T-helper 2 cell (primary cell): ENCODE measurements at places on chromosomes 6 and 20.

GRCh38 chr6:130890521-130890971 lies 63.3 kb downstream of the SMLR1 start:
- DNase-seq: no peak

GRCh38 chr20:48733296-48733790 lies 94.5 kb downstream of the PREX1 start:
- DNase-seq: no peak

DNA sequence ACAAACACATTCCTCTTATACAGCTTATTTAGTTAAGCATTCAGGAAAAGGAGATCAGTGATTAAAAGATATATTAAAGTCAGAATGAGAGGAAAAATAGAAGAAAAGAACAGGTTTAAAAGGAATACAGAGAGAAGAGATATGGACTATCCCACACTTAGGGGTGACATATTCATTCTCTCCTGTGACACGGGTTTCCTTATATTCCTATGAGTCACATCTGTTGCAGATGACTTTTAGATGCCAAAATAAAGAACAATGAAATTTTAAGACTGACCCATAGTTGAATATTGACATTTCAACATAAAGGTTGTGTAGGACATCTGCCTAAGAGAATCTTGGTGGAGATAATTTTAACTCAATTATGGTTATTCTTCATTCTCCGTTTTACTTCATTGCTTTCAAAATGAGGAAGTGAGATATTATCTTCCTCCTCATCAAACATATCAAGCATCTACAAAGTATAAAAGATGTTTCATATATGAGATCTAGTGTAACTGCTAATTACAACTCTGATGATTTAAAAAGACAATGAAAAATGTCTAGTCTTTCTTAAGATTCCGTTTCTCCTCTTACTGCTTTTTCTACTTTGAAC lies 1336.7 kb upstream of the CITED2 start:
- DNase-seq: no peak

DNA sequence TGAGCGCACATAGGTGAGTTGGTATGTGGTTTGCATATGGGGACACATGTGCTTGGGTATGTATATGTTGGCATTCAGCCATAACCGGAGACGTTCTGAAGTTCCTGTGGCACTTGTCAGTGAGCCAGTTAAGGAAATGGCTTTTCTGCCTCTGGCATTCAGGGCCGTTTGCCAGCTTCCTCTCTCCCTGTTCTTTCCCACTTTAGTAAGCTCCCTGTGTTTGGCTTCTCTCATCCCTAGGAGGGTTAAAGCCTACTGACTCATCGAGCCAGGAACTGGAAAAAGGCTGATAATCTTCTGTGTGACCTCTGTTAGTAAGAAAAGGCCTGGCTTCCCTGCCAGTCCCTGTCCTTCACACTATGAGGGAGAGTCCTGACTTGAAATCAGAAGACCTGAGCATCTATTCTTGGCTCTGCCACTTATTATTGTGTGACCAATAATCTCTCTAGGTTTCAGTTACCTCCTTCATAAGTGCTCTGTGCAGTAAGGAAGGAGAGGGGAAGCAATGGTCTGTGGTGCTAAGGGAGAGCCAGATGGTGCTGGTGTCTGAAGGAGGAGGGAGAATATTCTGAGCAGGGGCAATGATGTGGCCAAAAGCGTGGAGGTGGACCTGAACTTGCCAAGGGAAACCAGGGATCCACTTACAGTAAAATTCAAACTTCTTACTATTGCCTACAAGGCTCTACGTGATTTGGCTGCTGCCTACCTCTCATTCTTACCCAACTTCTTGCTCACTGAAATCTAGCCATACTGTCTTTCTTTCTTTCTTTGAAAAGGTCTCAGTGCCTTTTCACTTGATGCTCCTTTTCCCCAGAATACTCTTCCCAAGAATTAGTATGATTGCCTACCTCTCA lies 31.4 kb downstream of the ACSS2 start:
- no peak for DNase-seq

DNA sequence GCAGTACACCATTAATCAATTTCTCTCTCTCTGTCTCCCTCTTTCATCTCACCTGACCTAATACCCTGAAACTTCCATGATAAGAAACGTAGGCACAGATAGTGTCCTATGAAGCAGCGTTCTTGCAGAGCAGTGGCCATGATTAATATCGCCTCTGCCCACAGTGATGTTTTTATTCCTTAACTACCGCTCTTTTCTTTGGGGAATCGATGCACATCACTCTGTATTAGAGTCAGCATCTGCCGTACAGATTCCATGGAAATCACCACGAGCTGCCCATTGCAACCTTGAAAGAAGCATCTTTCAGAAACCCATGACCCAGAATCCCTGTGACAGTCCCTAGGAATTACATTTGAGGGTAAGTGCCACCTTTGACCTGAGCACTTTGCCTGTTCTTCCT lies 152.0 kb upstream of the ECI2 start:
- DNase-seq: no peak

- DNase-seq: no peak
These were observed 202.5 kb upstream of the ASCC3 start for GRCh38 chr6:101083533-101084175.

DNA sequence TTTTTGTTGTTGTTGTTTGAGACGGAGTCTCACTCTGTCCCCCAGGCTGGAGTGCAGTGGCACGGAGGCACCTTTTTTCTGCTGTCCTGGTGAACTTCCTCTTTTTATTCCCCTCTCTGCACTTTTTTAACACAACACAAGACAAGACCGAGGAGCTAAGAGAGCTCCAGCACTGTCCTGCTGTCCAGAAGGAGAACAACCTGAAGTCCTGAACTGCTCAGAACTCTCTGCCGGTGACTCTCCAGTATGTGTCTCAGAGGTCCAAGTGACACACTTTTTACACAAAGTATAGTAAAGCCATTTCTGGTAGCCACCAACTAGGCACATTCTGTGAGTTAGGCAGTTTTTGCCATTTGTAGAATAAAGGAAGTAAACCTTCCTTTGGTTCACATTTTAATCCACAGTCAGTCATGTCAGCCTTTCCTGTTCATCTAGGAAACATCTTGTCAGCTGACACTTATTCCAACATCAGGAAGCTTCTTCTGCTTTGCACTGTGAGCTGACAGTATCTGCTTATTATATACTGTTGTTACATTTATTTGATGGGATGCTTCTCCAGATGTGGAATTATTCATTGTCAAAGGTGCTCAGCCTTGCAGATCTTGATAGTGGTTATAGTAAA lies 28.1 kb upstream of the TXNDC5 start:
- no peak for DNase-seq

- no peak for DNase-seq
These were observed 51.7 kb downstream of the UQCC1 start for GRCh38 chr20:35360033-35360432.

- DNase-seq: no peak
These were observed 25.4 kb downstream of the ANKEF1 start for GRCh38 chr20:10060226-10060625.

DNA sequence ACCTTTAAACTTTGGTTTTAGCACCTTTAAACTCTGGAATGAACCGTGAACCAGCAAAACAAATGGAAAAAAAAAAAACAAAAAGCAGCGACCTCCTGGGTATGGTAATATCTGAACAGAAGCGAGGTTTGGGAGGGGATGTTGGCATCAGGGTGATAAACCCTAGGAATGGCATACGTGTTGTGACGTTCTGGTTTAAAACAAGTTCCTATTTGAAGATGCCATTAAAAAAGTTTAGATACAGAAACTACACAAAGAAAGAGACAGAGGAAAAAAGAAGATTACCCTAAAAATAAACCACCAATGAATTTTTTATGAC lies 60.4 kb downstream of the ATXN1 start:
- no peak for DNase-seq

DNA sequence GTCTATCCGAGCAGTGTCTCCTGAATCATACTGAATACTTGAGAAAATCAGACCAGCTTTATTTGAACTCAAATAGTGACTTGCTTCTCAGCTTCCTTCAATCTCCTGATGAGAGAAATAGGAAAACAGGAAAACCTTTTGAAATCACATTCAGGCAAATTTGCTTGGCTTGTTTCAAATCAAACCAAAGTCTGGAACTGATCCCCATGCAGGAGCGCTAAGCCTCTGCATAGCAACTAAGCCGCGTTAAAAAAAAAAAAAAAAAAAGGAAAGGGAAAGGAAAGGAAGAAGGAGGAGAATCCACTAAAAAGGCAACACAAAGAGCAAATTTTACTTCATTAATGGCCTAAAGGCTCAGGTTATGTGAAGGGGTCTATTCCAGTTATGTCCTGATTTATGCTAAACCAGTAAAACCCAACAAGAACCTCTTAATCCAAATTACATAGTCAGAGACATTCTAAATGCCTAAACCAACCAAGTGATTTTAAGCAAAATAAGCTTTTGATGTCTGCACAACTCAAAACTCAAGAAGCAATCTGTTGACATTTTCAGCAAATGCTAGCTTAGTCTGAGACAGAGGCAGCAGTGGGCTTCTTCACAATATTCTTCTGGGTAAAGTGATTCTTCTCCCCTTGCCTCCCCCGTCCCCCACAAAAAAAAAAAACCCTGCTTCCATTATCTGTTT lies 112.5 kb downstream of the SOBP start:
- no peak for DNase-seq

GRCh38 chr6:95087394-95088097 lies 489.8 kb upstream of the MANEA start:
- no peak for DNase-seq

GRCh38 chr6:97123112-97123511 lies 159.9 kb downstream of the MMS22L start:
- DNase-seq: no peak

- no peak for DNase-seq
These were observed 367.7 kb downstream of the TAF4 start for GRCh38 chr20:61697666-61698597.

GRCh38 chr6:28775405-28776129 lies 148.2 kb downstream of the TRIM27 start:
- DNase-seq: no peak

- DNase-seq: no peak
These were observed 56.0 kb upstream of the SLC22A16 start for GRCh38 chr6:110532431-110532830.

- no peak for DNase-seq
These were observed 7.8 kb upstream of the PNISR start for GRCh38 chr6:99432877-99433276.

DNA sequence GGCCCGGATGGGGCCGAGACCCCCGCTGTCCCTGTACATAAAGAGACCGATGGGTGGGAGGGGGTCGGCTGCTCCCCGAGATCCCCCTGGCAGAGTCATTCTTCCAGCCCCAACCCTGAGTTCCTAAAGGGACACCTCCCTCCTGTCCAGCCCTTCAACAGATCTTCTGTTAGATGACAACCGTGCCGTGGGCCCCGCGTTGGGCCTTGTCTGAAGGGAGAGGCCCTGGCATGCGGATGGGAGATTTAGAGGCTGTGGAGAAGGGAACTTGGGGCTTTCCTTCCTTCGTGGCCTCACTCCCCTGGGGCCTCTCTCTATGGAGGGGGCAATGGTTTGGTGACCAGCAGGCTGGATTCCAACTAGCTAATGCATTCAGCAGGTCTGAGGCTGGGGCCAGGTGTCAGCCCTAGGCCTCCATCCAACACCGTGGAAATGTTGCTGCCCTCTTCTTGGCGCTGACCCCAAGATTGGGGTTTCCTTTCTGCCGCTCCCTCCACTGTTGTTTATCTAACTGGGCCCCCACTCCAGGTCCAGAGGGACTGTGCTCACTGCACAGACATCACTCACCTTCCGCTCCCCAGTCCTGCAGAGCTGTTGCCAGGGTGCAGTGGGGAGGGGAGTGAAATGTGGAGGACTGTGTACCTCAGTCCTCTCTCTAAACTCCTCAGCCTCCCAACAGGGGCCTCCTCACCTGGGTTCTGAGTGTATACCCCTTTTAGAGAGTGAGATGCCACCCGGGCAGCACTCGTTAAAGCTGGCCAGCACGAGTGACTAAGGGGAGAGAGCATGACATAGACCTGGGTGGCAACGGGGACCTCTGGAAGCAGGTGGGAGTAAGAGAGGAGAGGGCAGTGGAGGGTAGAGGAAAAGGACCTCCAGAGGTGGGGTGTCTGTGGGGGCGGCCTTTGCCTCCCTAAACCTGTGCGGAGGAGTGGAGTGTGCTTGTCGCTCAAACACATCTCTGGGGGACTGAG lies 6.7 kb downstream of the TMEM151B start:
- DNase-seq: no peak

GRCh38 chr6:143236151-143236798 lies 175.6 kb downstream of the AIG1 start:
- DNase-seq: no peak

DNA sequence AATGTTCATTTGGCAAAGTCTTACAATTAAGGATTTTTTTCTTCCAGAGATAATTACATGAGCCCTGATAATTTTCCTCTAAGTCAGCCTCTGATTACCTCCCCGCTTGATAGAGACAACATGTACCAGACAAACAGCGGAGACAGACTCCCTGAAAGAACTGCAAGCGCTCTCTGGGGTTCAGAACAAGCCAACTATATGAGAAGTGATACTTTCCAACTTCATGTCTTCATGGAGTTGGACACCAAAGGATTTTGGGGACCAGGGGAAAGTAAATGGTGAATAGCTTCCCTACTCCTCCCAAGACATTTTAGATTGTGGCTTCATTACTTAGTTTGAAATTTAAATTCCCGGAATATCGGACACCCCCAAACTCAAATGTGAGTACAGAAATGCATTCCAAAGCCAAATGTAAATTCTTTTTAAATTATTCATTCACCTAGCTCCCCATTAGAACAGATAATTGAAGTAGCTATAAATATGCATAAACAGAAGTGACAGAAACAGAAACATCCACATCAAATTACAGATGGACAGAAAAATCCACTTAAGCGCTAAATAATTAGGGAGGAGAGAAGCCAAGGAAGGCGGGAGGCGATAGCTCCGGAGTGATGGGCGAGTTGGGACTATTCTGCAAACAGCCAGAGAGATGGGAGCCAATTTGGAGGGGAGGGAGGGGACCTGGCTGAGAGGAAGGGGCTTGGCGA lies 129.7 kb upstream of the AKAP12 start:
- DNase-seq: no peak

DNA sequence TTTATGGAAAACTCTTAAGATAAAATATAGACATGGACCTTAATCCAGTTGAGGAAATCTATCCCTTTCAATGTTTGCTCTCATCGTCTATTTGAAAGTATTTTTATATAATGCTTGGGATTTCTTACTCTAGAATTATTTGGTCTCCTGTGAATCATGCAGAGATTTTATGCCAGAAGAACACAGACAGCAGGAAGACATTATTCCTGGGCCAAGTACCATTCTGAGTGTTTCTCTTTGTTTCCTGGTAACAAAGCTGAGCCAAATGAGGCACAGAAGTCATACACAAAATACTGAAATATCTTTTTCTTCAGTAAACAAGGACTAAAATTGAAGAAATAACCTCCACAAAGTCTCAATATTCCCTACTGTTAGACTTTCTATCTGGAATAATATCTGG lies 538.2 kb upstream of the EYS start:
- DNase-seq: no peak

DNA sequence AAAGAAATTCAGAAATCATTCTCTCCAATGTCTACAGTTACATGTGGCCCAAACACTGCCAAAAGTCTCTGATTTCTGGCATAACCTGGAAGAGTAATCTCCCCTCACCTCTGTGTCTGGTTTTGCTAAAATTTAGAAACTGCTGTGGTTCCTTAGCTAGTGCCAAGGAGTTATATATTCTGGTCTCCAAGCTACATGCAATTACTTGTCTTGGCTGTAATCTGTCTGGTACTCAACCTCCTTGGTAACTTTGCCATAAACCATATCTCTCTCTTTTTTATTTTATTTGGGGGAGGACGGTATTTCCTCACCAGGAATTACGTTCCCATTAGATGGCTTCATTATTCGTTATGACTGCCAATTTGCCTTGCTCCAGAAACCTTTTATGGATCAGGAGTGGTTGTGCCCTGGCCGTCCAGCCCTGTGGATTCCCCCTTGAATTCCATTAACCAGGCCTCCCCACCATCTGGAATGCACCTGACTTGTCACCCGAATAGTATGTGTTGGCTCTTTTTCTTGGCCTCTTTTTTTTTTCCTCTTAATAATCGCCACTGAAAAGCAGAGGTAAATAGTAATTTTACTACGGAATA lies 400.0 kb downstream of the CD83 start:
- DNase-seq: no peak
